ENCODE measurements at places on chromosomes 3 and 15. TPM values are rescaled to one million over a fixed set of nuclear protein-coding genes. Genes with fewer than 3 reads are reported as not detected.

Gene SCAANT1
- total RNA-seq = not detected

Gene TF
- total RNA-seq = 0.21 TPM

Gene WNT5A
- 0.25 TPM for total RNA-seq

Gene SH3GL3
- total RNA-seq = not detected

Gene SEMA6D
- 22.5 TPM for total RNA-seq

Gene WDR76
- 25.2 TPM for total RNA-seq

Gene GASK1A
- total RNA-seq = not detected

Gene ANKDD1A
- 2.6 TPM for total RNA-seq

Gene CACNA1D
- not detected for total RNA-seq
